ENCODE measurements at places on chromosomes 7 and 10.

DNA sequence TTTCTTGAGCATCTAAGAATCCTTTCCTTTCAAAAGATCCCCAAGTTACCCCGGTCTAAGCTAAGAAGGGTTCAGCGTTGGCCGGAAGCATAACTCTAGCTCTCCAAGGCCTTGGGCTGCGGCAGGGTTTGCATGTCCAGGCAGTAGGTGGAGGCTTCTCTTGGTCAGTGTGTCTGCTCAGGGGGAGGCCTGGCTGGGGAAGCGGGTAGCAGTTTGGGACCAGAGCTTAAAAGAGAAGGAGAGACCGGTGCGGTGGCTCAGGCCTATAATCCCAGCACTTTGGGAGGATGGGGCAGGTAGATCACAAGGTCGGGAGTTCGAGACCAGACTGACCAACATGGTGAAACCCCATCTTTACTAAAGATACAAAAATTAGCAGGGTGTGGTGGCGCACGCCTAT, 226.3 kb downstream of the MGMT start:
- no peak for DNase-seq

DNA sequence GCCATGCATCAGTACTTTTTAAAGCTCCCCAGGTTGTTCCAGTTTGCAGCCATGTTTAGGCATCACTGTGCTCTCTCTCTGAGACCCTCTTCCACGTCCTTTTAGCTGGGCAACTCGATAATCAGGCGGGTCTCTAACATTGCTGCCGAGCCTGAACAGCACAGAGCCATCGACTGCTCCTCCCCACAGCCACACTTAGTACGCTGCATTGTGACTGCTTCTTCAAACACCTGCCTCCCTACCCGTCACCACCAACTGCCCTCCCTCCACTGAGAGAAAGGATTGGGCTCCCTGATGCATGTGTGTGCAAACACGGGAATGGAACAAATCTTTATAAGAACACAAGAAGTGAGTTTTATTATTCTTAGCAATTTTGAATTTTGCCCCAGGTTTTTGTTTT, 11.4 kb upstream of the TACR2 start:
- peak; percentile 75 for DNase-seq

GRCh38 chr7:997404-998395, 14.7 kb downstream of the CYP2W1 start:
- DNase-seq = no peak

- DNase-seq = no peak
Measured at GRCh38 chr10:132503581-132504421, 33.8 kb upstream of the INPP5A start.

- DNase-seq = no peak
Measured at GRCh38 chr10:19968745-19969144, 152.5 kb downstream of the PLXDC2 start.

DNA sequence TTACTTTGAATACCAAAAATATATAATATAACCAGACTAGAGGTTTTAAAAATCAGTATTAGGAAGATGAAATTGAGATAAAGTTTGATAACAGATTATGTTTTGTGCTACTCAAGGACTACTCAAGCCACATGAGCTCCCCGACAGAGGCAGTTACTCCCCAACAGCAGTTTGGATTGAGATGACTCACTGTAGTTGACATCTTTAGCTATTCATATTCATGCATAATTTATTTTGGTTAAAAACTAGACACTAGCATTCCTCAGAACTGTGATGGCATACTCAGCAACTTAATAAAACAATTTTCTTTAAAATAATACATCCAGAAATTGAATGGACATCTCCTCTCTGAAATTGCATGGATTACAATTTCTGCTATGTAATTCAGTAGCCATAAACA, 19.6 kb downstream of the PCLO start:
- DNase-seq = no peak

DNA sequence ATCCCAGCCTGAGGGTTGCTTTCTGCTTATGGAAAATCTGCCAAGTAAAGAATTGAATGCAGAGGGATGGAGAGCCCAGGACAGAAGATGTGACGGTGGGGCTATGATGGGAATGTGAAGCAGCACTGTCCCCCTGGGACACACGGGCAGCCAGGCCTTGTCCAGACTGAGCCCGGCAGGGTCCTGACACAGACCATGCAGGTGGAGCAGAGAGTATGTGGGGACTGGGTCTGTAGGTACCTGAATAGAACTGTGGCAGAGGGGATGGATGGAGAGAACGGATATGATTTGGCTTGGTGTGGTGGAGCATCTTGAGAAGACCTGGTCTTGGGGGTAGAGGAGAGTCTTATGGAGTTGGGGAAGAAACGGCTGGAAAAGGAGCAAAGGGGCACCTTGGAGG, 732 bp upstream of the LRRC18 start:
- DNase-seq = no peak

Data from NCI-H146 (cell line).